ENCODE measurements at places on chromosomes 2 and 18.

- DNase-seq: no peak
Measured at GRCh38 chr2:108614659-108615058, 80.4 kb downstream of the LIMS1 start.

DNA sequence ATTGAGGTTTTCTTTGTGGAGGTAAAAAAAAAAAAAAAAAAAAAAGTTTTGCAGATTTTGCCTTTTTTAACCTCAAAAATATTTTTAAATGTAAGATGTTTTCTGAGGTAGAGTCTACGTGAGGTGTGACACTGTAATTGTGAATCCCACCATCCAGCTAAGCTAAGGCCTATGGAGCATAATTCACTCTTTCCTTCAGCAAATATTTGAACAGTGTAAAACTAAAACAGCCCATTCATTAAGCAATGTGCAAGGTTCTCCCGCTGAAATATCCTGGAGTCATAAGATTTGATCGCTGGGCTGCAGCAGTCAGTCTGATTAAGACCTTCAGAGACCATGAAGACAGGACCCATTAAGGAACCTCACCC, 105.1 kb downstream of the HNRNPLL start:
- DNase-seq: no peak

- no peak for DNase-seq
Measured at GRCh38 chr2:146785101-146785500, 1059.7 kb upstream of the ACVR2A start.

- no peak for DNase-seq
Measured at GRCh38 chr18:50131591-50131990, 63.4 kb downstream of the MYO5B start.

GRCh38 chr18:47870605-47871004, 59.9 kb downstream of the SMAD2 start:
- DNase-seq: no peak

DNA sequence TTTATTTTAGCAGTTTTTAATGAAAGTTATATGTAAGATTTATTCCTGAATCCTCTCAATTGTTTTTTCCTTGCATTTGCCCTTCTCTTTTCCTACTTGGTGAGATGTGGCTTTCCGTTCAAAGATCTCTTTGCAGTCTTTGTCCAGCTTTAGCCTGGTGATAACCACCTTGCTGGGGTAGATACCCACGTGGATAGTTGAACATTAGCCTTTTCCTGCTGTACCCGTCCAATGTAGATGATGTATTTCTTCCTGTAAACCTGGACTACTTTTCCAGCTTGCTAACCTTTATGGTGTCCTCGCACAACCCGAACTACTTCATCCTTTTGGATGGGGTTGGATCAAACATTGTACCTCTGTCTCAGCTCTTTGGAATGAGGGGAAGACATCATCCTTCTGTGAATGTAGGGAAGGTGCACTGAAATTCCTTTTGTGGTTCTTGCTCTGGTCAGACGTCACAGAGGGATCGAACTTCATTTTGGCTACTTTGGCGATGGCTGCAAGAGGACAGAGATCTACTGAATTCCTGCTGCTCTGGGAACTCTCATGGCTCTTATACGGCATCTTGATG, 293.2 kb upstream of the EPAS1 start:
- no peak for DNase-seq

- DNase-seq: no peak
Measured at GRCh38 chr18:28112056-28112470, 64.9 kb downstream of the CDH2 start.

DNA sequence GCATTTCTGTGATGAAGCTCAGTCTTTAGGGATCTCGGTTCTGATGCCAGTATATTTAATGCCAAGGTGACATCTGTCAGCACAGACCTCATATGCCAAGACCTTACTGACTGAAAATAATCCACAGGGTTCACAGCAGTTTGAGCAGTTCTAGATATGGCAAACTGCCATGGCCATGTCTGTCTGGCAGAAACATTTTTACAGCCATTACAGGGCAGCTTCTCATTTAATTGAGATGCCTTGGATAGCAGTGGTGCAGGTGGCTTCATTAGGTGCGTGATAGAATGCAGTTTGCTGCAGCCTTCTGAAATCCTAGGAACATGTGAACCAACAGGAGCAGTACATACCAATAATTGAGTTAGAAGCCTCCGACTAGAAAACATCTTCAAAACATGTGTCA, 510.6 kb downstream of the XIRP2 start:
- no peak for DNase-seq

DNA sequence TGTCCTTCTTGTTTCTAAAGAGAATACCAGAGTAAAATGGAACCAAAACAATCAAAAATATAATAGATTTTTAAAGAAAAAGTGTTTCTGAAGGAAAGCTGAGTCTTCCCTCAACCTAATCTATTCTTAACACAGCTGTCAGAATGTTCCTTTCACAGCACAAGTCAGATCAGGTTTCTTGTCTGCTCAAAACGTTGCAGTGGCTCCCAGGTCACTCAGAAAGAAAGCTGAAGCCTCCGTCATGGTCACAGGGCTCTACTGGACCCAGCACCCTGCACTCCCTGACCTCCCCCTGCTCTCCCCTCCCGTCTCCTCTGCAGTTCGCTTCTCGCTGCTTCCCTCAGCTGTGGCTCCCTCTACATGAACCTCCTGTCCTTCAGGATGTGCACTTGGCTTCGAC, 90.7 kb upstream of the PTPRM start:
- DNase-seq: no peak

GRCh38 chr2:16394072-16394985, 271.3 kb downstream of the CYRIA start:
- no peak for DNase-seq

- no peak for DNase-seq
Measured at GRCh38 chr2:223884399-223884798, 47.0 kb upstream of the AP1S3 start.

DNA sequence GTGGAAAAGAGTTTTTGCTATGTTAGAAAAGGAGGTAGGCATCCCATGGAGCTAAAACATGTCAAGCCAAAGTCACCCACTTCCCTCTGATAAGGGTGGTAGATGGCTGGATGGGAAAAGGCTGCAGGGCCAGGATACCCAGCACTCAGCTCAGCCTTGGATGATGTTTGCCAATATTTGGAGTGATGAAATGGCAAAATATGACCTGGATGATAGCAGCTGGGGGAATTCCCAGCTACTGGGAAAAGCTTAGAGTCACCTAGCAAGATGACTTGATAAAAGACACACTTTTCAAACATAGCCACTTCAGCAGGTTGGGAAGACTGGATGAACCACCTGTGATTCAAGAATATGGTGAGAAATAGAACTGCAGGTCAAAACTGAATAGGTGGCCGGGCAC, 10.1 kb downstream of the RFX8 start:
- DNase-seq: no peak

- no peak for DNase-seq
Measured at GRCh38 chr2:154599189-154599588, 99.3 kb upstream of the KCNJ3 start.

DNA sequence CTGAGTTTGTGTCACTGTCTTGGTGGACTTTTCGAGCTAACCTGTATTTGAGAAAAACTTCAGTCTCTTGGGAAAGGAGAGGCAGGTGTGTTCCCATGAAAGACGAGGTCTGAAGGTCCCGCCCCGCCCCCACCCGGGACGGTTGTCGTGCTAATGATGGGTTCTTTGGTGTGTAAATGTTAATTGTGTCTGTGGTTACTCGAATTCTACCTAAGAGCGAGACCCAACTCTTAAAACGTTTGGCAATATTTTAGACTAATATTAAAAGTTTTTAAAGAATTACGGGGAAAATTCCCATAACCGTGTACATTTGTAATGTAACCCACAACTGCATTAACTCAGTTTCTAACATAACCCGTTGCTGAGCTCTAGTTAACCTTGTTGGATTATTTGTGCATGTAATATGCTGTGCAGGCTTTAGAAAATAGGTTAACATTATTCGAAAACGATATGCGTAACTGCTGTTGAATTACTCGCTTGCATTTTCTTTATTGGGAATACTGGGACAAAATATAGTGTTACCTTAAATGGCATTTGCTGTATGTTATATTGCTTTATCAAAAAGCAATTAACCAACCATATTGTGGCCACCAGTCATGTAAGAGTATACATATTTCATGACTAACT, 833 bp downstream of the EPB41L5 start:
- no peak for DNase-seq

GRCh38 chr18:37533647-37534584, 31.7 kb downstream of the CELF4 start:
- DNase-seq: no peak

- DNase-seq: no peak
Measured at GRCh38 chr2:127637725-127638252, 8.2 kb upstream of the GPR17 start.

DNA sequence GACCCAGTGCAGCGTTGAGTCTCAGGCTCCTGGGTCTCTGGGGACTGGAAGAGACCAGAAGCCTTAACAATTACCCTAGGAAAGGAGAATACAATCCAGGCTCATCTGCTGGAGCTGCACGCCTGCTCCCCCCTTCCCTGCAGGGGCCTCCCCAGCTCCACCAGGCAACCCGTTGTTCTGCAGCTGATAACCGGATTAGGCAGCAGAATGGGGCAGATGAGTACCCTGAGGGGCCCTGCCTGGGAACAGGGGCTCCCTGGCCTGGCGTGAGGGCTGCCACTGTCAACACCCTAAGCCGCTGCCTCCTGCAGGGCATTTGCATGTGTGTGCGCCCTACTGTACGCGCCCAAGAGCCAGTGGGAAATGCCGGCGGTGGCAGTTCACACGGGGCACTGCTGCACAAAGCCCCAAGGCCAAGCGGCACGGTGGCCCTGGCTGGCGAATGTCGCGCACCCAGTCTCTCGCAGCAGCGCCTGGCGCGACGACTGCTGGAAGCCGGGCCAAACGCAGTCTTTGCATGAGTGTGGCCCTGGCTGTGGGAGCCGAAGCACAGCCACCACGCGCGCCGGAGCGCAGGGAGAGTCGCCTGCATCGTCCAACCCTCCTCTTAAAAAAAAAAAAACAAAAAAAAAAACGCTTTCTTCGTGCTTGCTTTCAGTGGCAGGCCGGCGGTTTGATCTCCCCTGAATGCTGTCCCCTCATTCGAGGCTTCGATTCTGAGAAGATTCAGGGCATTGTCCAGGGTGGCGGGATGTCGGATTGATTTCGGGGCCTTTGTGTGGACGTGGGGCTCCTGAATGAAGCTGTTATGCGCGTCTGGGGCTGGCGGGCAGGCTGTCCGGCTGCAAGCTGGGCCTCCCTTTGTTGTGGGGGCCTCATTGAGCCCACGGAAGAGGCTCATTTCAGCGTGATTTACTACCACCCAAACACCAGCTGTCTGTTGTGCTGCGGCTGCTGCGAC, 63.8 kb downstream of the SETBP1 start:
- DNase-seq: no peak

DNA sequence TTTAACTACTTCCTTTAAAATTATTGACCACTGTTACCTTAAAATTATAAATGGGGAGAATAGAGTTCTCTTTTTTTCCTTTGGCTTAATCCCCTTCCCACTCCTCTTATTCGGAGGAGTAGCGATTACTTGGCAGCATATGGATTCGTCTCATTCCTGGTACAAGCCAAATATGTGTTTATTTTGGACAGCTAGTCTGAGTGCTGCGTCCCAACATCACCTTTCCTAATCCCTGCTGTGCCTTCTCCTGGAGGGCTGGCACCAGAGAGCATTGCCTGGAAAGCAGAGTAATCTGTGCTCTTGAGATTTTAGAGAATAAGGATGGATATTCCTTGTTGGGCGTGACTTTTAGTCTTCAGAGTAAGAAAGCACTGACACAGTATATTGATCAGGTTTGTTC, 185.6 kb downstream of the AGAP1 start:
- no peak for DNase-seq

DNA sequence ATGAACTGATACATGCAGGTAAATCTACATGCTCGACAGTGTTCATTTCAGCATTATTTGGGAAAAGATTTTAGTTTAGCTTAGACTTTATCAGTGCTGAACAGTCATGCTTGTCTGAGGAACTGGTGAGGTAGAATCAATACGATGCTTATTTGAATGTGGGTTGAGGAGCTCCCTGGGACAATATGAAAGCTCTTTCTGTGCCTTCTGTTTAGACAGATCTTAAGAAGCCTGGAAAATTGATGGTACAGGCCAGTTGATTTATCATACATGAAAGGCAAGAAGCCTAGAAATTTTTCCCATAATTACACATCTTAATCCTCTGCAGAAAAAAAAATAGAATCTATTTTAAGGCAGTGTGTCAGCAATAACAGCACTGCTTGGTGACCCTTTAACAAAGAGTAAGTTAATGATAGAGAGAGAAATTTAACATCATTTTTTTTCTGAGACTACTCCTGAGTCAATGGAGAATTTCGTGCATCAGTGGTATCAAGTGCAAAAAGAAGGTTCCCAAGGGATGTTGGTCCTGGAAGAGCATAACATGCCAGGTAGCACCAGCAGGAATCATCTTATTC, 252.2 kb upstream of the CDH20 start:
- no peak for DNase-seq

DNA sequence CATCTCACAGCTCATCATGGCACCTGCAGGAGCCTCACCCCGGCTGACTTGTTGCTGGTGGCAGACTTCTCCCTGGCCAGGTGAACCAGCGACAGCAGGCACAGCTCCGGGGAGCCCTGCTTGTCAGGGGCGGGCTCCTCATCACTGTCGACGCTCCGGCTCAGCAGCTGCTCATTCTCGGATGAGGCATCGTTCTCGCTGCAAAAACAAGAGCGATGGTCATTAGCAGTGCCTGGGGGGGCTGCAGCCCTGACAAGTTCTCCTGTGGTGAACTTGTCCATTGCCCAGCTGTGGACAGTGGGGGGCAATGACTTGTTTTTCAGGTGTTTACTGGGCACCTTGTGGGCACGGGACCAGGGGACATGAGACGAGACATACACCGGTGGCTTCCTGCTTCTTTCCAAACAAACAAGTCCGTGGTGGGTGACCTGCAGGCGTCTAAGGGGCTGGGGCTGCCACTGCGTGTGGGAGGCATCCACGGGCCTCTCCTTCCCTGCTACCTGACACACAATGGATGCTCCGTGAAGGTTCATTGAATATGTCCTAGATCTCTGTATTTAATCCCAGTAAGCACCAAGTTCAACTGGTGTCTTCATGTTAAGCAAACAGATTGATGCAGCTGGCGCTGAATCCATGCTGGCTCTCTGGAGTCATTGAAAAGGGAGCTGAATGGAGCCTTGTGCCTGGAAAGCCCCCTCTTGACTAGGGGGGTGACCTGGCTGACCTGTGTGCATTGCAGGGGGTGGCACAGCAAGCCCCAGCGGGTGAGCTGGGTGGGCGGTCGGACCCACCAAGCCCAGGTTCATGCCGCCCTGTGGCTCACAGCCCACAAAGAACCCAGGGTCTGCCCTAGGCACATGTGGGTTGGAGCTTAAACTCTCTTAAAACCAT, 81.0 kb downstream of the EDAR start:
- no peak for DNase-seq

DNA sequence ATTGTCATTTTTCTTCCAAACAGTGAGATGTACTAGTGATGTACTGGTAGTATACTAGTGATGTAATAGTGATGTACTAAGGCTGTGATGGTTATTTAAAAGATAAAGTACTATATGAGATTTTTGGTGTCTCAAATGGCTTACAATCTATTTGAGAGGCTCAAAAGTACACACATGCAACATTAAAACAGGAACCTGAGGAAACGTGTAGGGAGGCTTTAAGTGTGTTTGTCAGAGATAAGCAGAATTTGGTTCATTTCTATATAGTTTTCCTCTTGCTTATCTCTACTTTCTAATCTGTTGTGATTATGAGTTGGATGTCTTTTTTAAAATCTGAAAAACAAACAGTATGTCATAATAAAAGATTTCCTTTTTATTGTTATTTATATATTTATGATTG, 100.9 kb upstream of the SERTAD2 start:
- DNase-seq: no peak

- no peak for DNase-seq
Measured at GRCh38 chr2:29063646-29064345, 10.5 kb downstream of the PCARE start.

GRCh38 chr2:170276925-170277629, 99.1 kb downstream of the MYO3B start:
- no peak for DNase-seq

GRCh38 chr18:76380791-76381405, 114.1 kb downstream of the ZNF516 start:
- DNase-seq: no peak
